ENCODE measurements at places on chromosomes 3 and 15.

- no peak for DNase-seq
Measured at GRCh38 chr15:90019611-90020010, 18.5 kb downstream of the ZNF710 start.

DNA sequence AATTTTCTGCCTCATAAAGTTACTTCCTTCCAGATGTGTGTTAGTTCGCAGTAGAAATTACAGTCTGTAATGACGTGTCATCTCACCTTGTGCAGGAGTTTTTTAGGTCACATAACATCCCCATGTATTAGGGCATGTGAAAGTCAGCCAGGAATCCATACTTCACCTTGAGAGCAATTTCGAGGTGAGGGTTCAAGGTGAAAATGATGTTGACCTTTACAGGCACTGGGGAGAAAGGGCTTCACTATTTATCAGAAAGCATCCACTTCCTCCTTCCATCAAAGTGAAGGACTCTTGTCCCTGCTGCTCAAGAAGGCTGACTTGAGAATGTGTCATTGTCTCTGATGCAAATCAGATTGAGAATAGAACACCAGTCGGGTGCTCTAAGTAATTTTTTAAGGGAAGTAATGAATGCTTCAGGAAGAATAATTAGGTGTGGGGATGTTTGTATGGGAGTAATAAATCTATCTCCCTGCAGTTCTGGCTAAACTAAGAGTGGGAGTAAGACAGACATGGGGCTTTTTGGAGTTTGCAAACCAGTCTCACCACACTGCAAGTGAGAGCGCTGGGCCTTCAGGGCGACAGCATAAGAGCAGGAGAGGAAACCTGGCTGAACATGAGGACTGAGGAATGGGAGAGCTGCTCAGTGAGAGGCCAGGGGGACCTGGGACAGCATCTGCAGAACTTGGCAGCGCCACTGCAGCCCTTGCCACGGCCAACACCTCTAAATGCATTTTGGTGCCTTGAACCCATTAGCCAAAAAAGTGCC, 85.9 kb upstream of the IL12A start:
- no peak for DNase-seq

DNA sequence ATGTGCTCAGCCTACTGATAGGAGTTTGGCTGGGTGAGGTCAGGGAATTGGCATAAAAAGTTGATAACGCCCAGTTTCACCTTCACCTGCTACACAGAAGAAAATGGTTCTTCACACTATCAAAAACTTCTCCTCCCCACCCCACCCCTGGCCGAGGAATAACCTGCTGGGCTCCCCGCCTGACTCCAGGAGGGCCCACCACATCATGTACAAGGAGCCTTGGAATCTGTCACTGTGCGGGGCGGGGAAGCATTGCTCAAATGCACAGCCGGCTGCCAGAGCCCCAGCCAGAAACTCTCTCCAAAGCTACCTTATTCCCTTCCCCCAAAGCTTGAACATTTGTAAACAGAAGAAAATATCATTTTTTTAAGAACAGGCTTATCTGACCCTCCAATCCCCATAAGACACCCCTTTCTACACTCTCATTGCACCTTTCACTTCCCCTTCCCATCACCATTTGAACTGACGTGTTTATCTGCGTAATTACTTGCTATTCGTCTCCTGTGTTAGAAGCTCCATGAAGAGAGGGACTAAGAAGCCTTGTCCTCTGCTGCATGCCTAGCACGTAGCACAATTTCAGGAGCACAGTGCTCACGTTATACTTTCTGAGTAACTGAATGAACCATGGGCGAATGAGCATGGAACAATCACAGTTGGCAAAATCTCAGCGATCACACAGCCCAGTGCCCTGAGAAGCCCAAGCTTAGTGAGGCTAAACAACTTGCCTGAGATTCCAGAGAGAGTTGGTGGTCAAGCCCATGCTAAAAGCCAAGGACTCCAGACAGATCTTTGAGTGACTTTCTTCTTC, 82.9 kb downstream of the HES1 start:
- no peak for DNase-seq

GRCh38 chr3:94285872-94286271, 223.0 kb downstream of the NSUN3 start:
- no peak for DNase-seq

DNA sequence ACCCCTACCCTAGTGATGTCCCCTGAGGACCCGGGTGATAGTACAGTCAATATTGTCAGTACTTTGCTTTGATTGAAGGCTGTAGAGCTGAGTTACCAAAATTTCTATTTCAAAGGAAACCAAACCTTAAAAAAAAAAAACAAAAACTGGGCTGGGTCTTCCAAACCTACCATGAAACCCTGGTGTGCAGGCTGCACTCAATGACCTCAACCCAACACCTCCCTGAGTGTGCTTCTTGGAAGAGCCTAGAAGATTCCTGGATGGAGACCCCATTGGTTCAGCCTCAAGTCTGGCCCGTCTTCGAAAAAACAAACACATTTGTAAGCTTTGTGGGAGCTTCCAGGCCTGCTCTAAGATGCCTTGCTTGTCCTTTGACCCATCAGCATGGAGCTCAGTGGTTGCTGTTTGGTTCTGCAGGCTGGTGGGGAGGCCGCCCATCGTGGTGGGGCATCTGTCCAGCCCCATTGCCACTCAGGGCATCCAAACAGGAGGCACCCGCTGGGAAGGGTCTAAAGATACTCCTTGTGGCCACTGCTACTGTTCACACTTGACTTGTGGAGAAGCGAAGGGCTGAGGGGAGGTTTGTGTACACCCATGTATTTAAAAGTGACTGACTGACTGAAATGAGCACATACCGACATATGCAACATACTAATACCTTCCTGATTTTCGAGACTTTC, 32.2 kb downstream of the CRTAP start:
- no peak for DNase-seq

DNA sequence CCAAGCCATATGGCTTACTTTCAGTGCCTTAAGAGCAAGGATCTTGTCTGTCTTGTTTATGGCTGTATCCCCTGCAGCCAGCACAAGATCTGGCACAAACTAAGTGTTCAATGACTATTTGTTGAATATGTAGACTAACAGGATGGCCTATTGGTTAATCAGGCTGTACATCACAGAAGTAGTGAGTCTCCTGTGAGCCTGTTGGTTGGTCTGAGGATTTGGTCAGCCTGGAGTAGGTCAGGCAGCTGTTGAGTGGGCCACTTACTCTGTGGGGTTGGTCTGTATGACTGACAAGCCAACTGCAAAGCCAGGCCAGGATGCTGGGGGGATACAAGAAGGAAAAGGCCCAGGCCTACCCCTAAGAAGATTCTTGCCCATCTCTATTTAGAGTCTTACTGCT, 33.4 kb upstream of the CILP start:
- no peak for DNase-seq

- DNase-seq: no peak
Measured at GRCh38 chr3:19898721-19899120, 35.3 kb downstream of the EFHB start.

- DNase-seq: no peak
Measured at GRCh38 chr15:93515256-93516051, 426.4 kb upstream of the RGMA start.

DNA sequence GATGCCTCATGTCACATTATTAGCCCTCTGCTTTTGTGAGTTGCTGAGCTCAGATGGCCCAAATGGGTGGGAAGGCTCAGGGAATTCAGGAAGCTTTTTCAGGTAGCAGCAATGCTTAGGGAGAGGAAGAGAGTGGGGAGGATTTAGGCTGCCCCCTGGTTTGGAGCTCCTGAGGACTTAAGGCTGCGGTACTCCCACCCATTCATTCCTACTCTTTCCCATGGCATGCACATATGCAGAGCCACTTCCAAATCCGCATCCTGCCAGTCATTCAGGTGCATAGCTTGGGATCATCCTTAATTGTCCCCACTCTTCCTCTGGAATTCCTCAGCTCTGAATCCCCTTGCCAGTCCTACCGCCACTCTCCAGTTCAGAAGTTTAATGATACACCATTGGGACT, 343.1 kb upstream of the FRG2C start:
- DNase-seq: no peak

- DNase-seq: no peak
Measured at GRCh38 chr3:16140116-16140893, 34.2 kb upstream of the GALNT15 start.

- DNase-seq: no peak
Measured at GRCh38 chr15:53985562-53985961, 7.3 kb downstream of the UNC13C start.

DNA sequence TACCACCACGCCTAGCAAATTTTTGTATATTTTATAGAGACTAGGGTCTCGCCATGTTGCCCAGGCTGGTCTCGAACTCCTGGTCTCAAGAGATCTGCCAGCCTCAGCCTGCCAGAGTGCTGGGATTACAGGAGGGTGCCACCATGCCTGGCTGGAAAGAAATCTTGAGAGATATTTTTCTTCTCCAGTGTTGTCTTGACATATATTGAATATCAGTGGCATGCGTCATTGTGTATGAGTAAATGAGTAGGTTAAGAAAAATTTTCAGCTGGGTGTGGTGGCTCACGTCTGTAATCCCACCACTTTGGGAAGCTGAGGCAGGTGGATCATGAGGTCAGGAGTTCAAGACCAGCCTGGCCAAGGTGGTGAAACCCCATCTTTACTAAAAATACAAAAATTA, 3.5 kb upstream of the PIF1 start:
- DNase-seq: no peak

GRCh38 chr3:129182390-129183185, 1.1 kb downstream of the CNBP start:
- peak; percentile 52 for DNase-seq

- DNase-seq: no peak
Measured at GRCh38 chr3:54279005-54279583, 156.7 kb downstream of the CACNA2D3 start.

All from C1 segment of cervical spinal cord (tissue), 14 donors.